GM23248 (cell line): ENCODE measurements at places on chromosomes 3 and 15.

GRCh38 chr15:63157891-63158431 is 684 bp upstream of the RPS27L start:
- peak; percentile 95 for DNase-seq

- DNase-seq = peak; percentile 13
Observed at GRCh38 chr3:139533781-139534454, 5.6 kb downstream of the RBP1 start.

GRCh38 chr15:69862540-69862939 is 235.2 kb downstream of the TLE3 start:
- DNase-seq = no peak

GRCh38 chr15:64642875-64643274 is 132.5 kb downstream of the RBPMS2 start:
- no peak for DNase-seq
